ENCODE measurements at places on chromosomes 6 and 20. TPM values are rescaled to one million over a fixed set of nuclear protein-coding genes. Genes with fewer than 3 reads are reported as not detected.

DNA sequence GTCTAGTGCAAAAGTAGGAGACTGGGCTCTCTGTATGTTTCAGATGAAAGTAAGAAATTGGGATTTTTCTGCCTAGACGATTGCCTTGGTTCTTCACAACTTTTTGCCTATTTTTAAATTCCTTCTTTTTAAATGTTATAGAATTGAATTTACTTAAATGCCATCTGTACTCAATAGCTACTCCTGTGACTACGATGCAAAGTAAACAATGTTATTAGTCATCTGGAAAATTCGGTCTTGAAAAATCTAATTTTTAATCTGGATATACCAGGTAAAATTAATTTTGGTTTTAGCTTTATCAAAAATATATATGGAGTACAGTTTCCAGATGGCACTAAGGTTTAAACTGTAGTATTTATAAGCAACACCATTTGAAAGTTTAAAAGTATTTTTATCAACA lies 472.2 kb downstream of the UTRN start:
- DNase-seq, result no peak

- no peak for DNase-seq
Measured at GRCh38 chr6:83333500-83333899, 97.4 kb downstream of the ME1 start.

DNA sequence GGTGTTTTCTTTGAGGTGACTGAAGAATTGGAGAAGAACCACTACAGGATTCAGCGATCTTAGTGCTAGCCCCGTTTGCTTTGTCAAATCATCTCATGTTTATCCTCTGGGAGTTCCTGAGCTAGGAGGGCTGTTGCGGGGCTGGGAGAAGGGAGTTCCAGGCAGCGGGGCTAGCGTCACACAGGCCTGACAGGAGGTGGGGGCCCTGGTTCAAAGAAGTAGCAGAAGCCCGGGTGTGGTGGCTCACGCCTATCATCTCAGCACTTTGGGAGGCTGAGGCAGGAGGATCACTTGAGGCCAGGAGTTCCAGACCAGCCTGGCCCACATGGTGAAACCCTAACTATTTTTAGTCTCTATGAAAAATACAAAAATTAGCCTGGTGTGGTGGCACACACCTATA lies 33.2 kb upstream of the SULF2 start:
- no peak for DNase-seq

DNA sequence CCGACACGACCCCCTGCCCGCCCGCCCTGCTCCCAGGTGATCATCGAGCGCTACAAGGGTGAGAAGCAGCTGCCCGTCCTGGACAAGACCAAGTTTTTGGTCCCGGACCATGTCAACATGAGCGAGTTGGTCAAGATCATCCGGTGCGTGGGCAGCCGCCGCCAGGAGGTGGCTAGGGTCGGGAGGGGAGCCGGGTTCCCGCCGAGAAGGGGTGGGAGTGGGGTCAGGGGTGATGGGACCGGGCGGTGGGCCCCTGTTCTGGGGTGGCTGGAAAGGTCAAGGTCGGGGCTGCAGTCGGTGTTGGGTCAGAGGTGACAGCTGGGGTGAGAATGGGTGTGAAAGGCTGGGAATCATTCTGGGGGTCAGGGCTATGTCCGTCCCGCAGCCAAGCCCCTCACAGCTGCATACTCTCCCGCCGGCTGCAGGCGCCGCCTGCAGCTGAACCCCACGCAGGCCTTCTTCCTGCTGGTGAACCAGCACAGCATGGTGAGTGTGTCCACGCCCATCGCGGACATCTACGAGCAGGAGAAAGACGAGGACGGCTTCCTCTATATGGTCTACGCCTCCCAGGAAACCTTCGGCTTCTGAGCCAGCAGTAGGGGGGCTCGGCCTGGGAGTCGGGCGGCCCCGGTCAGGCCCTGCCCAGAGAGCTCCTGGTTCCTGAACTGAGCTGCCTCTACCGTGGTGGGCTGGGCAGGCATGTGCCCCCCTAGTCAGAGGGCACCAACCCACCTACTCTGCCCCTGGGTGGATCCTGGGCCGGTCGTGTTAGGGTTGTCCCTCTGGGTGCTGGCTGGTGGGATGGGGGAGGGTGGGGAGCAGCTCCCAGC lies 1.0 kb downstream of the MAP1LC3A start:
- no peak for DNase-seq

DNA sequence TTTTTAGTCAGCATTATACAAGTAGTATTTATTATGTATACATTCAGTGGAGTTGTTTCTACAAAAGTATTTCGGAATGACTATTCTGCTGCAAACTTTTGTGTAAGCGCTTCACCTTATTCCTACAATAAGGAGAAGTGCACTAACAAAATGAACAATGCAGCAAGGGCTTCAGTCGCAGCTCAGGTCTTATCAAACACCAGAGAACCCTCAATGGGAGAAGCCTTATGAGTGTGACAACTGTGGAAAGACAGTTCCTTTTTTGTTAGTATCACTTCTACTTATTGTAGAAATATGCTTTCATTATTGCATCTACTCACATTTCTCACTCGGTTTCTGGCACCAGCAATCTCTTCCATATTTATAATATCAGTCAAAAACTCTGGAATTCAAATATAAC lies 18.8 kb downstream of the ZKSCAN3 start:
- DNase-seq, result no peak

GRCh38 chr6:114216789-114217467 lies 125.9 kb downstream of the HS3ST5 start:
- no peak for DNase-seq

GRCh38 chr20:50855498-50856474 lies 60.9 kb downstream of the BCAS4 start:
- DNase-seq, result no peak

DNA sequence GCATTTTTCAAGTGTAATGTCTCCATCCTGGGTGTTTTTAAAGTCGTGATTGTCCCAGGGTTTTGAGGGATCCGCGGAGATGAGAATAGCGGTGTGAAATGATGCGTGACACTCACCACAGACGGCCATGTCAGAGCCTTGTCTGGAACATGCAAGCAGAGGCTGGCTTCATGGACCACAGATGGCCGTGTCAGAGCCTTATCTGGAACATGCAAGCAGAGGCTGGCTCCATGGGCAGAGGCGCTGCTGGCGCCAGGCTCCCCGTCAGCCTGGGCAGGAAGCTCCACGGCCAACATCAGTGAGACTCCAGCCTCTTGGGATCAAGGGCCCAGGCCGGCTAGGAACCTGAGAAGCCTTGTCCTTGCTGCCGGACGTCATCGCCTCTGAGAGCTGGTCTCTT lies 7.7 kb upstream of the MRGBP start:
- DNase-seq, result no peak

- DNase-seq, result peak; percentile 10
Measured at GRCh38 chr20:37407573-37408002, 61.6 kb downstream of the SRC start.

DNA sequence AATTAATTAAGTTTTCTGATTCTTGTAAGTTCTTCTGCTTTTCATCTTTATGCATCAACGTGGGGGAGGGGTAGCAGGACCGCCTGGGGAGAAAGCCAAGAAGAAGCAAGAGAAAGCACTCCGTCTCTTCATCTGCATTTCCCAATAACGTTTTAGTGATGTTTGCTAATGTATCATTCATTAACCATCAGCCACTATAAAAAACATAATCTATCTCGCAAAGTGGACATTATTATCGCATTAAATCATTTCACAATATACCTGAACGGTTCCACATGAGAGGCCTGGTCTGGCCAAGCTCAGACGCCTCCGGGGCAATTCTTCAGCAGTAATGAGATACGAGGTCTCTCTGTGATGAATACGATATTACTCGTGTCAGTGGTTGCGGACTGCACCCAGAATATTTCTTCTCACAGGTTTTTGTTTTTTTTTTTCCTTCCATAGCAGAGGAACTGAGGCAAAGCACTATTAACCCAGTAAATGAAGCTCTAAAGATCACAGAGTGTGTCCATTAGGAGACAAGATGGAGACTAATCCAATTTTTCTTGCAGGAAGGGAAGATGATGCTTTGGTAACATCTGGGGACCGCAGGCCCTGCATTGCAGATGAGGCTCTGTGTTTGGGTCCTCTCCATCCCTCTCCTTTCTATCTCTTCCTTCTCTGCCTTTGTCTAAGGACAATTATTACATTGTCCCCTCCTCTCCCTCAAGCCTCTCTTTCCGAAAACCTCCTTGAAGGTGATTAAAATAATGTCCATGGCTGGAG lies 156.1 kb downstream of the SLC35B3 start:
- DNase-seq, result no peak

GRCh38 chr6:151082079-151082478 lies 157.7 kb upstream of the AKAP12 start:
- DNase-seq, result no peak

- no peak for DNase-seq
Measured at GRCh38 chr6:81816380-81816779, 63.9 kb upstream of the TENT5A start.

DNA sequence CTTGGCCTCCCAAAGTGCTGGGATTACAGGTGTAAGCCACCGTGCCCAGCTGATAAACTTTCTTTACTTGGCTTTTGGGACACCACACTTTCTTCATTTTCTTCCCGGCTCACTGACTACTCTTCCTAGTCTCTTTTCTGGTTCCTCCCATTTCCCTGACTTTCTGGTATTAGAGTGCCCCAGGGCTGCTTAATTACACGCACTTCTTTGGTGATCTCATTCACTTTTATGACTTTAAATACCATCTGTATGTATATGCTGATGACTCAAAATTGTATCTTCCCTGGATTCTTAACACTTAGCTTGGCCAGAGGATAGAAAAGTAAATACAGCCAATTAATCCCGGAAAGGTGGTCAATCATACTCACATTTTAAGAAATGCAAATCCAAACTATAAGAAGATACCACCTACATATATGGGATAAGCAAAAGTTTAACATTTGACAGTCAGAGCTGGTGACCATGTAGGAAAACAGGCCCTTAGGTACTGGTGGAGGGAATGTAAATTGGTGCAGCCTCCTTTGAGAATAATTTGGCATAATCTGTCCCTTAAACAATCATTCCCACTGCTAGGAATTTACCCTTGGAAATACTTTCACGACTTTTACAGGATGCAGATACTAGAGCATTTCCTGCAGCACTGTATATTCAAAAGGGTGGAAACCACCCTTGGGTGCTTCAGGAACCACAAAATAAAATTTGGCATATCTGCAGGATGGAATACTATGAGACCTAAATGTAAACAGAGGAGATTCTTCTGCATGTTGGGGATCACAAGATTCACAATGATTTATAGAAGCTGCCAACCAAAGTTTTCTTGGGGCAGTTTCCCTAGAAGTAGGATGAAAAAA lies 9.4 kb upstream of the NANP start:
- peak; percentile 53 for DNase-seq

GRCh38 chr20:12660918-12661317 lies 347.9 kb upstream of the SPTLC3 start:
- peak; percentile 0 for DNase-seq

GRCh38 chr6:46053039-46053933 lies 37.6 kb upstream of the CLIC5 start:
- peak; percentile 5 for DNase-seq

GRCh38 chr6:22942403-22942802 lies 373.0 kb downstream of the HDGFL1 start:
- no peak for DNase-seq

DNA sequence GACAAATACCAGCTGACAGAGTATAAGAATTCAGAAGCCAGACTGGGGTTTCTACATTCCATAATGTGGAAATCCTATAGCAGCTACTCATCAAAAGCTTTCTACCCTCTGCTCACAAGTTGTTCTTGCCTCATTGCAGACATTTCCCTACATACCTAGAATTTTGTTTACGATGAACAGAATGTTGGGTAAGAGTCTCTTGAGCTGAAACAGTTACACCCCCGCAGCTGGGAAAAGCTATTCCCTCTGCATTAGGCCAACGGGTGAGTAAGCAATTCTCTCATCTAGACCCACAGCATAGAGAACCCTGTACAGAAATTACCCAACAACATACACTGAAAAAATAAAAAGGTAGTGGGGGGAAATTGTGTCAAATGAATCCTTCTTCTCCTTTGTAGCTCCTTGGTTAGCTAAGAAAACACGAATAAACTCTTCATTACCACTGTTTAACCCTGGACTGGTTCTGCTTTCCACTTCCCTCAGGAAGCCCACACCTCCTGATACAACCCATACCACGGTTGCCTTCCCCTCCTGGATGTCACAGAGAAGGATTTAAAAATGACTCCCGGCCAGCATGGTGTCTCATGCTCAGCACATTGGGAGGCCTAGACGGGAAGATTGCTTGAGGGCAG lies 215.0 kb upstream of the SHLD1 start:
- peak; percentile 99 for DNase-seq

- DNase-seq, result no peak
Measured at GRCh38 chr6:26388014-26388413, 5.1 kb downstream of the BTN2A2 start.

DNA sequence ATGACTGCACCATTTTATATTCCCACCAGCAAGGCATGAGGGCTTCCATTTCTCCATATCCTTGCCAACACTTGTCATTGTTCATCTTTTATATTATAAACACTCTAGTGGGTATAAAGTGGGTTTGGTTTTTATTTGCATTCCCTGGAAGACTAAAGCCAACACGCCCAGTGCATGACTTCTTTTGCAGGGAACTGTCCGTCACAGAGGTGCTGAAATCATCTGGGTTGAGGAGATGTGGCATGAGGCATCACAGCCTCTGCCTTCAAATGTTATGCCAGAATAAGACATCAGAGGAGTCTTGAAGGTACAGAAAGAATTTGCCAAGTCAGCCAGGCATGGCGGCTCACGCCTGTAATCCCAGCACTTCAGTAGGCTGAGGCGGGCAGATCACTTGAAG lies 29.9 kb upstream of the FAM210B start:
- DNase-seq, result peak; percentile 10

Gene LRFN2
- not detected for total RNA-seq

Gene SLC17A1
- total RNA-seq, result not detected

Gene SLC17A2
- total RNA-seq, result not detected

Gene TCP11
- total RNA-seq, result 0.32 TPM

Gene CDSN
- total RNA-seq, result not detected

Gene XKR7
- total RNA-seq, result not detected

Gene GLYATL3
- not detected for total RNA-seq

Gene UBE2C
- total RNA-seq, result 13.5 TPM

Gene TRIM39
- total RNA-seq, result 11.3 TPM

Gene KCNS1
- total RNA-seq, result 1.3 TPM

Gene IL17A
- total RNA-seq, result not detected

Gene DOP1A
- total RNA-seq, result 44.0 TPM

Gene KCNQ2
- not detected for total RNA-seq

Measured in fibroblast of villous mesenchyme (primary cell).